ENCODE measurements at places on chromosomes 11 and 22.

DNA sequence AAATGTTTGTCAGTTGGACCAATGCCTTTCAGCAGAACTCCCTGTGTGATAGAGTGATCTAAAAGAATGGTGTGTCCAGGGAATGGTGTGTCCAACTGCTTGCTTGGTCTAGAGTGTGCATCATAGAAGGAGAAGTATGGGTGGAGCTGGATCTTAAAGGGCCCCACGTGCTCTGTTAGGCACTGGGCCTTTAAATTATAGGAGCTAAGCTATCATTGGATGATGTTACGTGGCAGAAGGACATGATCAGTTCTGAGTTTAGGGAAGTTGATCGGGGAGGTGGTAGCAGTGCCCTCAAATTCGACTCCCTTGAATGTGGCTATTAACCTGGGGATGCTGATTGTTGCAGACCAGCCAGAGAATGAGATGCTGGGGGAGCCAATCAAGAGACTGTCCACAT lies 16.4 kb downstream of the STX3 start:
- DNase-seq: no peak

DNA sequence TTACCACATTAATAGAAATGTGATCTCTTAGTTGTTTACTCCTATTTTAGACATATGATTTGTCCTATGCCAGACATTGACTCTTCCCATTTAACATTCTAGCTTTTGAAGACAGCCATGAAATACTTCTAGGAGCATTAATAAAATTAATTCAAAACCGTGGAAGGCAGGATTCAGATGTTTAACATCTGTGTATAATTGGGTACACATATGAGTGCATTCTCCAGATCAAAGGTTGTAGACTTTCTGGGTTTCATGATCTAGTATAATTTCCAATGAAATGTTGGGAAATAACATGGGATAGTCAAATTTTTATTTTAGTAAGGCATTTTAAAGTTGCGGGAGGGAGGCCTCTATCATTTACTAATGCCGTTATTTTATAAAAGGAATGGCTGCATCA lies 35.2 kb upstream of the CCDC89 start:
- DNase-seq: no peak

- no peak for DNase-seq
These were observed 259.8 kb upstream of the BLID start for GRCh38 chr11:122375687-122376399.

DNA sequence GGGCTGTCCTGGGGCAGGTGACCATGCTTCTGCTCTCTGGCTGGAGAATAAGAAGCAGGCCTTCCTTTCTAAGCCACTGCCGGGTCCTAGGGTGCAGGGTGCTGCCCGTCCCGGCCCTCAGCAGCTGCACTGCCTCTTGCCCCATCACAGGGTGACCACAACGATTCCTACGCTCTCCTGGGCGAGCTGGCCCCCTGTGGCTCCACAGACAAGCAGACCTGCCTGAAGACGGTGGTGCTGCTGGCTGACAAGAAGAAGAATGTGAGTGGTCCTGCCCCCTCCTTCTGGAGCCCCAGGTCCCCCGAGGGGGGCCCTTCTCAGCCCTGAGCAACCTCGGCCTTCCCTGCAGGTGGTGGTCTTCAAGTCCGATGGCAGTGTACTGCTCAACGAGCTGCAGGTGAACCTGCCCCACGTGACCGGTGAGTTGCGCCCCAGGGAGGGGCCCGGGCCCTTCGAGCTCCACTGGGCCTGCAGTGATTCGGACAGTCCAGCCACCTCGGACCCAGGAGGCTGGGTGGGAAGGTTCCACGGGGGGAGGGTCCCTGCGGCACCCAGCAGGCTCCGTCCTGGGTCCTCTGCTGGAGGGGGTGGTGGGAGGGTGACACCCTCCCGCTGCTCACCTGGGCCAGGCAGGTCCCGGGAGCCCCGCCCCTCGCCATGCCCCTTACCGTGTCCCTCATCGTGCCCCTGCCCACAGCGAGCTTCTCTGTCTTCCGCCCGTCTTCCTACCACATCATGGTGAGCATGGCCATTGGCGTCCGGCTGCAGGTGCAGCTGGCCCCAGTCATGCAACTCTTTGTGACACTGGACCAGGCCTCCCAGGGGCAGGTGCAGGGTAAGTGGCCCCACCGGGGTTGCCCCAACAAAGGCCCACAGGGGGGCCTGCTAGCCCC lies 8.3 kb downstream of the MUC2 start:
- DNase-seq: no peak

DNA sequence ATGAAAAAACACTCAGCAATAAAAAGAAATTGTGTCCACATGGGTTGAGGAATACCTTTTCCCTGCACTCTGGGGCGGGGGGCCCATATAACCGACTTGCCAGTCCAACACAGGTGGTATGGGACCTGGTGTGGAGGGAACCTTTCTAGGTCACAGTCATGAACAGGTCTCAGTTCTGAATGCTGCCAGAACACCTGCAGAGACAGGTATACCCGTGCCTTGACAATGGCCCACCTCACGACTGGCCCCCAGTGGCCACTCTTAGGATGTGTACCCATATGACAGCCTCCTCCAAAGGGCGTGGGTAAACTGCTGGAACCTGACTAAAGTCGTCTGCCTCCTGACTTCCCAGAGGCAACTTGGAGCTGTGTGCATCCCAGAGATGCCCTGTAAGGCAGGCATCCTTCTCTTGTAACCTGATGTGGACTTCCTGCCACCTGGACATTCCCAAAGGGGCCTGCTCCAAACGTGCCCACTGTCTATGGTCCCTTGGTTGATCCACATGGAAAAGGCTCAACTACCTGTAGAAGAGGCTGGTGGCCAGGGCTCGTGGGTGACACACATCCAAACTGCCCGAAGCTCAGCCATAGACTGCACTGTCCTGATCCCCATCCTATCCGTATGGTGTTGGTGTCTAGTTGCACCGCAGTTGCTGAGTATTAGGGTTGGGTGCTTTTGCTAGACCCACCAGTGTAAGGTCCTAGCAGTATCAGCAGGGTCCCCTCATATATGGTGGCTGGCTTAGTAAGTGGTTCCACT lies 859.3 kb downstream of the BRD1 start:
- DNase-seq: no peak
